ENCODE measurements at places on chromosomes 3 and 15. TPM values are rescaled to one million over a fixed set of nuclear protein-coding genes. Genes with fewer than 3 reads are reported as not detected.

GPR62 gene
- not detected for total RNA-seq

GNB4 gene
- 13.6 TPM for total RNA-seq

ZMYND10 gene
- total RNA-seq = 1.1 TPM

TIPARP gene
- total RNA-seq = 55.7 TPM

RASGRP1 gene
- 0.40 TPM for total RNA-seq

GOLGA6L9 gene
- 3.0 TPM for total RNA-seq

WHAMM gene
- total RNA-seq = 6.6 TPM

AVEN gene
- 26.1 TPM for total RNA-seq

BNC1 gene
- 0.47 TPM for total RNA-seq

TMCO5A gene
- not detected for total RNA-seq

PLA2G4E gene
- not detected for total RNA-seq

GP9 gene
- not detected for total RNA-seq

TRPM1 gene
- not detected for total RNA-seq
